Stimulated activated CD4-positive, alpha-beta T cell treated with anti-CD3 and anti-CD28 coated beads, Interleukin-15, amount 100 ng/mL, for 1 hour (primary cell): ENCODE measurements at places on chromosomes 2 and 18.

DNA sequence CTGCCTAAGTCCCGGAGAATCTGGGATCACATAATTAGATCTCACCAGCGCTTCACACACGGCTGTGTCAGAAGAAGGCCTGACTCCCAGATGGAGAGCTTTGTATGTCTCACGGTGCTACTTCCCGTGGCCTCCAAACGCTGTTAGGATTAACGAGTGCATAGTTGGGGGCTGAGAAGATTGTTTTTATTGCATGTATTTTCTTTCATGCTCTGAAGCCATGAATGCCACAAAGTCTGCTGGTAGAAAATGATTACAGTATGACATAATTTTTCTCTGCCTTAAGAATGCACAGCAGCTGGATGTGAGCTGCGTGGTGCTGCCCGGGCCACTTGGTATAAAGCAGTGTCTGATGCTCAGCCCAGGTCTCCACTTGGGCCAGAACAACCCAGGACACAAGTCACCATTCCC lies 166.5 kb downstream of the SEPTIN10 start:
- DNase-seq, result no peak

GRCh38 chr2:152930501-152930900 lies 212.1 kb downstream of the ARL6IP6 start:
- no peak for DNase-seq

GRCh38 chr18:27540111-27540510 lies 355.0 kb upstream of the CHST9 start:
- DNase-seq, result no peak

DNA sequence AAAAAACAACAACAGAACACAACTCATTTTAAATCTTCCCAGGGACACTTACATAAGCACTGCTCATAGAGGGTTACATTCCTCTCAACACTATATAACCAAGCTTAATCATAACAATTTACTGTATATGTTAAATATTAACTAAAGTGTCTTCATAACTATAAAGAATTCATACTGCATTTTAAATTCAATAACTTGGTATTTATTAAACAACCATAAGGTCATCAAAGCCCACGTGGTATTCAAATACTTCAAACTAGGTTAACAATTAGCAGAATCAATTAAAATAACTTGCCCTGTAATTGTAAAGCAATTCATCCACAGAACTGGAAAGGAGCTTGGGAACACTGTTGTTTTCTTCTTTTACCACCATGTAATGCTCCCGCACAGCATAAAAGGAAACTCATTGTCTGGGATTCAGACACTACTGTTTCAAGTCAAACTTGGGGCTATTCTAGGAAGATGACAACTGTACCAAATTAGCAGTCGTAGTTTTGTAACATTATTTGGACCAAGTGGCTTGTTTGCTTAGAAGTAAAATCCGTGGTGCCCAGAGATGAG lies 10.4 kb downstream of the GAREM1 start:
- no peak for DNase-seq

GRCh38 chr18:13439461-13439860 lies 220.9 kb downstream of the LDLRAD4 start:
- DNase-seq, result no peak

DNA sequence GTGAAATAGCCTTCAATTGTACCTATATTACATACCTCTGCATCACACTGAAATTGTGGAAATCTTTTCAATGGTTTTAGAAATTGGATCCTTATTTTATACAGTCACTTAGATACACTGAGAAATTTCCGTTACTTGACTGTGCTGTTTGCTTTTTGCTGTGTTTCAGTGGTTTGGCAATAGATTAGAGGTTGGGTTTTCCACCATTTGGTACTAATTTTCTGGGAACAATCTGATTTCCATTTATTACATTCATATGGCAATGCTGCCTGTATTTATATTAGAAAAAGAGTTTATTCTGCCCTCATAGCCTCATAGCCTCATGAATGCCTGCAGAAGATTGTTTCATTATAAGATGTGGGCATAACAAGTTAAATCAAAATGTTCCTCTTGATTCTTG lies 285.0 kb downstream of the GULP1 start:
- DNase-seq, result no peak

DNA sequence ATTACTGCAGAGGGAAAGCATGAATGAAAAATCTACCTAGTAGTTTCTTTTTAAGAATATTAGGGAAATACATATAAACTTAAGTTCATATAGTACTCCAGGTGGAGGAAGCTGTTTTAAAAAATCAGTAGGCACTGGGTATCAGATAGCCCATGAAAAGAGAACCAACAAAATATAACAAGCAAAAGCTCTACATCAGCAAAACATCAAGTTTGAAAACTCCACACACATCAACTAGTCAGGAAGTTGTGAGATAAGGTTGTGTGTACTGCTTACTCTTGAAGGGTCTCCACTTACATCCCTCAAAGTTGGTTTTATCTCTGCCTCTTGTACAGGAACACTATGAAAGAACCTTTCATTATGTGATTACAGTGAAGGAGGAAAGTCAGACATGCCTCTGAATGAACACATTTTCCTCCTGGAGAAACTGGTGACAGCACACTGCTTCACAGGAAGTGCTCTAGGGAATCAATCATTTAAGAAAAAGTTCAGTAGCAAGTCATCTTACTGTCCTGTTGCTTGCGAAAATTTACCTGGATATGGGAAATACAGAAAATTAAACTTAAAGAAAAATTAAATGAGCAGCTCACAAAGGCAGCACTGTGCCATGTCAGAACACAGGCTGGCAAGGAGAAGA lies 57.7 kb downstream of the THADA start:
- DNase-seq, result no peak

DNA sequence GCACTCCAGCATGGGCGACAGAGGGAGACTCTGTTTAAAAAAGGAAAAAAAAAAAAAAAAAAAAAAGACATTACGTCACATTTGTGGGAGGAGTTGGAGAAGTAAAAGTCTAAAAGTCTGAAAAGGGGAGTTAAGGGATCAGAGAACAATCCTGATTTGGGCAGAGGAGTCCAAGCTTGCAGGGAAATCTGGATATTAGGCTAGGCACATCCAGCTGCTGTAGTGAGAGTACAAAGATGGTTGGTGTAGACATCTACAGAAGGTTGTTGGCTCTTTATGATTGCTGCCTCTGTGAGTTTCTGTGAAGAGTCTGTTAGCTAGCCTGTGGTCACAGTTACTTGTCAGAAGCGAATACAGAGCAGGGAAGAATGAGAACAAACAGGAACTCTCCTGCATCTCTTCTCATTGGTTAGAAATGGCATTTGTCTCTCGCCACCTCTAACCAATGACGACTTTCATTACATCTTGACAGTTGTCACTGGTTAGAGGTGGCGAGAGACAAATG lies 3.3 kb upstream of the OSBPL6 start:
- no peak for DNase-seq
